ENCODE measurements at places on chromosomes 5 and 9. TPM values are rescaled to one million over a fixed set of nuclear protein-coding genes. Genes with fewer than 3 reads are reported as not detected.

Gene TOR2A
- 16.4 TPM for total RNA-seq

Gene PTGDS
- total RNA-seq, result 1.4 TPM

Gene HAND1
- total RNA-seq, result 0.52 TPM

Gene CCL27
- total RNA-seq, result 0.33 TPM

Gene ZBTB26
- 1.5 TPM for total RNA-seq

Gene OBP2B
- total RNA-seq, result not detected

Gene TPPP
- 6.6 TPM for total RNA-seq

Gene OR1J1
- not detected for total RNA-seq

Gene PDZD2
- total RNA-seq, result 0.42 TPM

Gene CDKN2A
- total RNA-seq, result not detected

Gene TMEM267
- total RNA-seq, result 19.6 TPM

Gene CARD6
- 3.0 TPM for total RNA-seq

Gene CDC20B
- total RNA-seq, result 0.07 TPM

Gene TTC33
- total RNA-seq, result 17.3 TPM
